ENCODE measurements at places on chromosomes 4 and X.

GRCh38 chrX:13716905-13717304, 17.5 kb downstream of the TRAPPC2 start:
- DNase-seq = no peak

GRCh38 chrX:119121341-119121740, 6.3 kb downstream of the KIAA1210 start:
- no peak for DNase-seq

DNA sequence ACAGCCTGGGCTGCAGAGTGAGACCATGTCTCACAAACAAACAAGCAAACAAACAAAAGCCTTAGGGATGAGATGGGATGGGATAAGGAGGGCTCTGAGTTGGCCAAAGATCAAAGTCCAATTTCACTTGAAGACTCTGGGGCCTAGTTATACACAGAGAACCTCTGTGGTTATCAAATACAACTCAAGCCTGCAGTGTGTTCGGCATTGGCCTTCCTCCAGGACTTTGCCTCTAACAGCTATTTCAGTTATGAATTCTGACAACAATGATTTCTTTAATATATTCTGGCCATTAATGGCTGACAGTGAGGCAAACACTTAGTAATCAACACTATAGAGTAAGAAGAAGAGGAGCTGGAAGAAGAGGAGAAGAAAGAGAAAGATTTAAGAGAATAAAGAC, 171.1 kb downstream of the PDGFRA start:
- no peak for DNase-seq

DNA sequence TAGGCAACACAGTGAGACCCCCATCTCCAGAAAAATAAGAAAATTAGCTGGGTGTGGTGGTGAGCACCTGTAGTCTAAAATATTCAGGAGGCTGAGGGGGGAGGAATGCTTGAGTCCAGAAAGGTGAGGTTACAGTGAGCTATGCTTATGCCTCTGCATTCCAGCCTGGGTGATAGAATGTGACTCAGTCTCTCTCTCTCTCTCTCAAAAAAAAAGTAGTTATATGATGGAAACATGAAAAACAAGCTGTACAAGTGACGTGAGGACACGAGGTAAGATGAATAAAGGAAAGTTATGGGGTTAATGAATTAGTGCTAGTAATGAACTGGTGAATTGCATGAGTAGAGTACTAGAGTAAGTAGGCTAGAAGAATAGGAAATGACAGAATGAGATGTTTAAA, 21.8 kb upstream of the CAMK2D start:
- no peak for DNase-seq

DNA sequence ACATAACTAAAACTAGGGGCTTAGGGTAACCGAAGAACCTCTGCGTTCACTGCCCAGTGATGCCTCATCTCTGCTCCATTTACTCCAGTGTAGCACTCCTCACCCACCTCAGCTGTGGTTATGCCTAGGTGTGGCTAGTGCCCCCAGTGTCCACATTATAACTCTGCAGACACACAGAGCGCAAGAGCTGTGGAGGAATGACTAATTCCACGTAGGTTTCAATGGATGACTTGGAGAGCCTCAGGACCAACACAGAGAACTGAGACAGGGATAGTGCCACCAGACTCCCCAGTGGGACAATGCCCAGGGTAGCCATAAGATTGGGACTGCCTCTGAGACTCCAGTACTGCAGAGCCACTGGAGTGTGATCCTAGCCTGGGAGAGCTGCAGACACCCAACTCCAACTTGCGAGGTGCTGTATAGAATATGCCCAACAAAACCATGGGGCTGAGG, 542.4 kb upstream of the DIPK2B start:
- DNase-seq = no peak

DNA sequence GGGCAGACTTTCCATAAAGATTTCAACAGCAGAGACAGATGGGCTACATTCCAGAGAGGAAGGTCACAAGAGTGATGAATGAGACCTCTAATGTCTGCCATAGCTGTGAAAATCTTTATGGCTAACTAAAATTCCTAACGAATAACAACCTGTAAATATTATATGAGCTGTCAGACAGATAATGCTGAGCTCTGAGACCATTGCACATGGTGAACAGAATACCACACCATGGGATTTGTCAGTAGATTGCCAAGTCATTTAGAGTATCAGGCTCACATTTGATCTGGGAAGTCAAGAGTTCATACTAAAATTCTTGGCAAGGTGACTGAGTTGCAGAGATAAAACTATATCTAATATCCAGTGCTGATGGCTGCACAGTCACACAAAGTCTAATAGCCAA, 259.2 kb upstream of the FTHL17 start:
- DNase-seq = no peak

DNA sequence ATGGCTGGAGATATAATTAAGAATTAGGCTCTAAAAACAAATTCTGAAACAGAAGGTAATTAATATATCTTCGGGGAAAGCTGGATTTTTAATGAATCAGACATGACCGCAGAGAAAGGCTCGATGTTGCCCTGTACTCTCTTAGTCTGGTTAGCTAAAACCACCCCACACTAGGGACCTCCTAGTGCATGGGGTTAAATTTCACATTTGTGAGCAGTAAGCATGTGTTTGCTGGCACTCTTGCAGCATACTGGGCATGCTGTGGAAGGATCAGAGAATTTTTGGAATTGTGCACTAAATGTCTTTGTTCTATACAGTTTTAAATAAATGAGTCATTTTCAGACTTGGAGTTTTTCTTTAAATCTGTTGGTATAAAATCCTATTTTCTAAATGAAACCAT, 475.6 kb upstream of the FTHL17 start:
- DNase-seq = no peak

Measured in GM20000 (cell line).